ENCODE measurements at places on chromosomes 3 and 15.

DNA sequence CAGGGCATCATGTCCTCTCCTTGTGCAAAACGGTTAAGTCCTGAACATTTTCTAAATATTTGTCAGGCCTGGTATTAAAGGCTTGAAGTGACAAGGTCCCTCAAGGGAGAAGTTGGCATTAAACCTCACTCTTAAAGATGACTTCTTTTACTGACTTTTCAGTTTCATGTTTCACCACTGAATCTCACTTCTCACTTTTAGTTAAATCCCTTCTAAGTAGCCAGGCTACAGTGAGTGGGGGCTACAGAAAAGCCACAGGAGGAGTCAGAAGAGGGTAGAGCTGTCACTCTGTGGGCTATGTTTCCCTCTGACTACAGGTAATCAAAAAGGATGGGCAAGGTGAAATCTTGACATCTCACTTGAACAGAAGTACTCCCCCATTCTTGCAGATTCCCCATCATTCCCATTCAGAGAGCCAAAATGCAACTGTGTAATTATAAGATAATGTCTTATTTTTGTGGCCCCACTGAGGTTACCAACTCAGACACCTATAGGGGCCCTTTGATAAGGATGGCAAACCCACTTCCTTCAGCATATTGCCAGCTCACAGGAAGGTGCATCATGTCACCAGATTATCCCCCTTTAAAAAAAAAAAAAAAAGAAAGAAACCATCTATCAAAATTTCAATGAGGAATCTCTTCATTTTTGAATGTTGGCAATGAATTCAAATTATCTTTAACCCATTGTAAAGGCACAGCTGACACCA, 790.1 kb upstream of the CFAP20DC start:
- no peak for DNase-seq

GRCh38 chr3:179265875-179266274, 15.0 kb upstream of the KCNMB3 start:
- DNase-seq, result no peak

- DNase-seq, result no peak
Measured at GRCh38 chr15:60384053-60384452, 13.7 kb downstream of the ANXA2 start.

GRCh38 chr3:69425249-69425648, 39.4 kb upstream of the FRMD4B start:
- DNase-seq, result peak; percentile 33

- DNase-seq, result no peak
Measured at GRCh38 chr3:32420126-32421038, 28.7 kb downstream of the CMTM7 start.

DNA sequence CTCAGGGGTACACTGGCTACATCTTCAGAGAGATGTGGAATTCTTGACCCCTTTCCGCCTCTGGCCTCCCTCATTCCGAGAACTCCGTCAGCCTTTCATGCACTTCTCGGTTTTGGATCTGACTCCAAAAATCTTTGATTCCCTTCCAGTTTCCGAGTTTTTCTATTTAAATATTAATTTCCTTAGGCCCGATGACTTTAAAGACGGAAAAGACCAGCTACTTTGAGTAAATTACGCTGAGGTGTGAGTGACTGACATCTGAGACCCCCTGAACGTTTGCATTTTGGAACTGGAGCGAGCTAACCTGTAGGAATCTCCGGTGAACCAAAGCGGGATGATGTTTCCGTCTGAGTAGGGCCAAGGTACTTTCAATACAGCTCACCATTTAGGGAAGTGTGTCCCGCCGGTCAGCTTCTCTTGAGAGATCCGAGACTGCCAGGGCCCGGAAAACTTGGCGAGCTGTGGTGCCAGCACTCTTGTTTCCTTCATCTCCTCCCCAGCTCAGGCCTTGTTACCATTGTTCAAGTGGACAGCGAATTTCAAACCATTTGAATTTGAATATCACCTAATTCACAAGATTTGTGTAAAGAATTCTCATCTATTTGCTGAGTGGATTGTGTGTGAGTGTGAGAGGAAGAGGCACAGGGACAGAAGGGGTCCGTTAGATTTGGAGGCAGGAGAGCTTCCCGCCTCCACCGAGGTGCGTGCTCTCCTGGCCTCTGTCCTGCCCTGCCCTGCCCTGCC, 5.4 kb downstream of the SOX14 start:
- DNase-seq, result no peak

- DNase-seq, result no peak
Measured at GRCh38 chr15:33116198-33116597, 78.3 kb downstream of the FMN1 start.

Measured in HEK293T (cell line).